CD4-positive, alpha-beta T cell treated with Interleukin-10 for 1 hour (primary cell): ENCODE measurements at places on chromosomes 16 and 17.

DNA sequence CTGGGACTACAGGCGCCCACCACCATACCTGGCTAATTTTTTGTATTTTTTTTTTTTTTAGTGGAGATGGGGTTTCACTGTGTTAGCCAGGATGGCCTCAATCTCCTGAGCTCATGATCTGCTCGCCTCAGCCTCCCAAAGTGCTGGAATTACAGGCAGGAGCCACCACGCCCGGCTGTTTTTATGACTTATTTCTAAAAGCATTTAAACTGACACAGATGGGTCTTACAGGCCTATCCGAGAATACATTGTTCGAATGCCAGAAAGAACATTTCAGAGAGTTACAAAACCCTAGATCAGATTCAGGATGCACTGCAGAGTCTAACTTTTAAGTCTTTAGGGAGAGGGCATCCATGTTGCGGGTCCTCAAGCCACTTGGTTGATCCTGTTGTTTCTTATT, 234.7 kb upstream of the MAF start:
- no peak for DNase-seq

DNA sequence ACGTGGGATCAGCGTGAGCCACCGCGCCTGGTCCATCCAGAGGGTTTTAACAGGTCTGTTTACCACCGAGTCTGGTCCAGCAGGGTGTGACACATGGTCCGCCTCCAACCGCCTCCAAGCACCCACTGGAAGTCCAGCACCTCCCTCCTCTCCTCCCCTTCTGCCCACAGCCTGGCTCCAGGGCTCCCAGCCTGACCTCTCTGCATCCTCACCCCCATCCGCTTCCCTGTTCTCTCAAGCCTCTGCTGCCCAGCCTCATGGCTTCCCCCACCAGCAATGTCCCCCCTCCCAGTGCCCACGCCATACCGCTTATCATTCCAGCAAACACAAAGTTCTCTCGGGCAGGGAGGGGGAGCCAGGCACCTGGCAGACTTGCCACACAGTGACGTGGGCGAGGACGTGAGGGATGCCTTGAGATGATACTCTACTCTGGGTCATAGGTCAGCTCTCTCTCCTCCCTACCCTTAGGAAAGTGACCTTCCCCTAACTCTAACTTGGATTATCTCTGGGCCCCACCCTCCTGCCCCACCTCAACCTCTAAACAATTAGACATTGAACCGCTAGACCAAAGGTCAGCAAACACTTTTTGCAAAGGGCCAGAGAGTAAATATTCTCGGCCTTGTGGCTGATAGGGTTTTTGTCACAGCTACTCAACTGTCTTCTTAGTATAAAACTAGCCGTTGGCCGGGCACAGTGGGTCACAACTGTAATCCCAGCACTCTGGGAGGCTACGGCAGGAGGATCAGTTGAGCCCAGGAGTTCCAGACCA, 23.1 kb downstream of the CDC42EP4 start:
- DNase-seq = no peak

GRCh38 chr17:4740584-4740983, 856 bp upstream of the CXCL16 start:
- DNase-seq = no peak

DNA sequence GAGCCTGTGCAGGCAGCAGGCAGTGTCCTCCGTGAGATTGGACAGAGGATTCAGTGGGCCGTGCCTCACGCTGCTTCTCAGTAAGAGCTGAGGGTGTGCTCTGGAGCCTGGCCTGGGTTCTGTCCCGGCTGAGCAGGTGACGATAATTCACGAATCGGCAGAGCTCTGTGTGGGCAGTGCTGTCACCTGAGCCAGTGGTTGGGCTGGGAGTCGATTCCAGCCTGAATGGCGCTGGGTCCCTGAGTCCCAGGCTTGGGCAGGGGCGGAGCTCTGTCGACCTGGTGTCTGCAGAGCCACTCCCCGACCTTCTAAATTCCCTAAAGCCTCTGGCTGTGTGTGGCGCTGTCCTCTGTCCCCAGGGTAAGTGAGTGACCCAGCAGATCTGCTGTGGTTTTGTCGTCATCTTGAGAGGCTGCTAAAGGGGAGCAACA, 8.4 kb downstream of the ACSF3 start:
- no peak for DNase-seq

DNA sequence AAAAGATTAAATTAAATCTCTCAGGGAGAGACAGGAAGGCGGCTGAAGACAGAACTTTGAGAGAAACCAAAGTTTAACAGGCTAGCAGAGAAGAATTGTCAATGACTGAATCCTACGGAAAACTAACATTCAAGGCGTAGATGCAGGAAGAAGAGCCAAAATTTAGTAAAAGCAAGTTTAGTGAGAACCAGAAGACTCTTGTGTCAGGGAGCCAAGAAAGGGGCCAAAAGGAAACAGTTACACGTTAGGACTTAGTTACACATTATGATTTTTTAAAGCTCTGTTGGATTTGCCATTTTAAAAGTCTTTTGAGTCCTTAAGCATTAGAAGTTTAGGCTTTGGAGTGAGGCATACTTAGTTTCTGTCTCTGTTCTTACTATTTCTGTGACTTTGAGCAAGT, 164.6 kb downstream of the CHD9 start:
- no peak for DNase-seq

DNA sequence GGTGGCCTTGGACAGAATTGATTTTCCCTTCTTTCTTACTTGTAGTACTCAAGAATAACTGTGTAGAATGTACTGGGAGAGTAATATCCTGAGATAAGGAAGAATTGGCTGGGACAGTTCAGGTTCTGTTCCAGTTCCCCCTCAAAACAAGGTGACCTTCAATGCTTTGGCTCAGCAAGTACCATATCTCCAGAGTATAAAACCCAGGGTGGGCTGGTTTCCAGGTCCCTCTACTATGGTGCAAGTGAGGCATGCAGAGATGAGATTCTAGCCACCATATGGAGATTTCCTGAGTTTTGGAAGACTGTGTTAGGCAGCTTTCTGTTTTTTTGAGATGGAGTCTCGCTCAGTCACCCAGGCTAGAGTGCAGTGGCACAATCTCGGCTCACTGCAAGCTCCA, 18.1 kb upstream of the DLX3 start:
- no peak for DNase-seq

DNA sequence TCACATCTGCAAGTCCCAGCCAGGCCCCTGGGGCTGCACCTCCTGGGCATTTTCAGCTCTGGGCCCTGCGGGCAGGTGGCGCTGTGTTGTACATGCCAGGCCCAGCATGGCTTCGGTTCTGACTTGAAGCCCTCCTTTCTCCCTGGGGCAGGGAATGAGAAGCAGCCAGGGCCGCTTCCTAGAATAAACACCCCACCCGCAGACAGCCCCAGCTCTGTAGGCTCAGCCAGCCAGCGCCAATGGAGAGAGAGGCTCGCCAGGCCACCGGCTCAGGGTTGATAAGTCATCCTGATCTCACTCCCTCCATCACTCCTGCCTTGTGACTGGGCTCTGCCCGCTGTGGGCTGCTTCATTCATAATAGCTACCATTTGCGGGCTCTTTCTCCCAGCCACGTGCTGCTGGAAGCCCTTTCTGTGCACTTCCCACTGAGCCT, 6.0 kb upstream of the GLIS2 start:
- peak; percentile 65 for DNase-seq

GRCh38 chr17:27346228-27346899, 52.5 kb downstream of the WSB1 start:
- no peak for DNase-seq

DNA sequence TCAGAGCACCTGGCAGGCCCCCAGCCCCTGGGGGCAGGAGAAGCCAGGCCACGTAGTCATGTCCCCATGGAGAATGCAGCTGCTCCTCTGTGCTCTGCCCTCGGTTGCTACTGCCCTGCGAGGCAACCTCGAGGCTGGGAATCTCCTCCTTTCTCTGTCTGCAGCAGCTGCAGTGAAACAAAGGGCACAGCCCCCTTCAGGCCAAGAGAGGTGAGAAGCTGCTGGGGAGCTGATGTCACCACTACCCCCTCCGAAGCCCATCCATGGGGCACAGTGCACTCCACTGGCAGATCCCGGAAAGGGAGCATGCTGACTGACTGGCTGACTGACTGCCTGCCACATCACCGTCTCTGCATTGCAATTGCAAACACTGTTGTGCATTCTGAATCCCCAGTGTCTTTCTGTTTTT, 103.7 kb downstream of the GRIN2A start:
- no peak for DNase-seq

DNA sequence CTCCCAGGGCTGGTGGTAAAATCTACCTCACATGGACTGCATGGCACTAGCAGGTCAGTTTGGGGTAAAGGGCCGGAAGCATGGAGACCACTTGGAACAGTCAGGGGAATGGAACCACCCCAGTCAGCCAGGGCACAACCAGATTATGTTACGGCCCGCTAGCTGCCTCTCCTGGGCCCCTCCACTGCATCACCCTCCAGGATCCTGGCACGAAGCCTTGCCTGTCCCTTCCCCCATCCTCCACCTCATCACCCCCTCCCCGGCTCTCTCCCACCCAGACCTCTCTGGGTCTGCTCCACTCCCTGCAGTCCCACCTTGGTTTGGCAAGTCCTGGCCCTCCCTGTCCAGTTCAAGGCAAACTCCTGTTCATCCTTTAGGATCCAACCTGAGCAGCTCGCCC, 91.7 kb downstream of the CLEC16A start:
- no peak for DNase-seq

DNA sequence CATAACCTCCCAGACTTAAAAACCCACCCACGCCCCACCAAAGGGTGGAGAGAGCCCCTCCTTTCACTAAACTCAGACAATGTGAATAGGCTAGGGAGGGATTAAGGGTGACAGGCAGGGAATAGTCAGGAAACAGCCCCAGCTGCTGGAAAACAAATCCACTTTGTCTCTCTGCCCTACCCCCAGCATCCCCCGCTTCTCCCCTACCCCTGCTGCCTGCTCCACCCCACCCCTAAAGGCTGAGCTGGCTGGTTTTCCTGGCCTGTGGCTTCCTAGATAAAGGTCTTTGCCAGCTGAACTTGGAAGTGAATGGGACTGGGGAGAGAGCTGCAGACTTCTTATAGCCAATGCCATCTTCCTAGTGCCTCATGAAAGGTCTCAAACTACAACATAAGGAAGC, 15.0 kb downstream of the CAVIN1 start:
- DNase-seq = no peak
